Pancreas (tissue), 10 donors: ENCODE measurements at places on chromosomes 5 and 9. TPM values are rescaled to one million over a fixed set of nuclear protein-coding genes. Genes with fewer than 3 reads are reported as not detected.
A peak's percentile ranks its signal among the peaks of the same experiment; 100 is the strongest.

The MBLAC2 gene
- total RNA-seq: 2.5 TPM

GRCh38 chr5:139763930-139764791, 31.4 kb upstream of the PSD2 start:
- H3K27me3 ChIP-seq: no peaks in the 10 kb centered on the region
- no peak for DNase-seq
- no peaks in the 10 kb centered on the region for H3K36me3 ChIP-seq
- no peaks in the 10 kb centered on the region for H3K4me1 ChIP-seq

GRCh38 chr9:113873926-113874325, 2.2 kb upstream of the ZNF618 start:
- peaks cover 13% of the 10 kb centered on the region for H3K4me1 ChIP-seq
- DNase-seq: no peak
- no peaks in the 10 kb centered on the region for H3K27me3 ChIP-seq
- H3K36me3 ChIP-seq: no peaks in the 10 kb centered on the region
- H3K27ac ChIP-seq: no peak overlapping the region
- no peak overlapping the region for H3K4me3 ChIP-seq

- H3K36me3 ChIP-seq: no peaks in the 10 kb centered on the region
- peaks cover under 1% of the 10 kb centered on the region for H3K4me1 ChIP-seq
- DNase-seq: no peak
- H3K27me3 ChIP-seq: no peaks in the 10 kb centered on the region
Measured at GRCh38 chr5:113118765-113119164, 142.2 kb downstream of the DCP2 start.

DNA sequence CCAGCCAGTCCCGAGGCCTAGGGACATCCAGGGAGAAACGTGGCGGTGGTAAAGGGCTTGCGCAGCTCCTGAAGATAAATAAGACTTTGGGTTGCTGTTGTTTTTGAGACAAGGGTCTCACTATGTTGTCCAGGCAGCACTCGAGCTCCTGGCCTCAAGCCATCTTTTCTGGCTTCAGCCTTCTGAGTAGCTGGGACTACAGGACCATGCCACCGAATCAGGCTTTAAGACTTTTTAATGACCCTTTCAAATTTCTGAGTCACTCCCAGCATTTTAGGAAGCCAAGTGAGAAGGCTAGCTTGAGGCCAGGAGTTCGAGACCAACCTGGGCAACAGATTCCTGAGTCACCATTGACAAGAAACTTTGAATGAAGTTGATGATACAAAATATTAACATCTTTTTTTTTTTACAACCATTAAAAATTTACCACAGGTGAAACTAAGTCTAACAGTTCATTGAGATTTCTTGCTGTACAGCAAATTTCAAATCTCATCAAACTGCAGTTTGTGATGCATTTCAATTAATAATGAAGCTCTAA, 817 bp upstream of the GNE start:
- DNase-seq: peak; percentile 28
- H3K4me3 ChIP-seq: peak overlapping the region; percentile 80
- no peaks in the 10 kb centered on the region for H3K4me1 ChIP-seq
- H3K27ac ChIP-seq: peak overlapping the region; percentile 91
